ENCODE measurements at places on chromosomes 7 and 10.

GRCh38 chr10:30284865-30285594, 64.0 kb downstream of the MTPAP start:
- DNase-seq, result no peak

- no peak for DNase-seq
These were observed 11.8 kb downstream of the CCSER2 start for GRCh38 chr10:84340187-84340586.

DNA sequence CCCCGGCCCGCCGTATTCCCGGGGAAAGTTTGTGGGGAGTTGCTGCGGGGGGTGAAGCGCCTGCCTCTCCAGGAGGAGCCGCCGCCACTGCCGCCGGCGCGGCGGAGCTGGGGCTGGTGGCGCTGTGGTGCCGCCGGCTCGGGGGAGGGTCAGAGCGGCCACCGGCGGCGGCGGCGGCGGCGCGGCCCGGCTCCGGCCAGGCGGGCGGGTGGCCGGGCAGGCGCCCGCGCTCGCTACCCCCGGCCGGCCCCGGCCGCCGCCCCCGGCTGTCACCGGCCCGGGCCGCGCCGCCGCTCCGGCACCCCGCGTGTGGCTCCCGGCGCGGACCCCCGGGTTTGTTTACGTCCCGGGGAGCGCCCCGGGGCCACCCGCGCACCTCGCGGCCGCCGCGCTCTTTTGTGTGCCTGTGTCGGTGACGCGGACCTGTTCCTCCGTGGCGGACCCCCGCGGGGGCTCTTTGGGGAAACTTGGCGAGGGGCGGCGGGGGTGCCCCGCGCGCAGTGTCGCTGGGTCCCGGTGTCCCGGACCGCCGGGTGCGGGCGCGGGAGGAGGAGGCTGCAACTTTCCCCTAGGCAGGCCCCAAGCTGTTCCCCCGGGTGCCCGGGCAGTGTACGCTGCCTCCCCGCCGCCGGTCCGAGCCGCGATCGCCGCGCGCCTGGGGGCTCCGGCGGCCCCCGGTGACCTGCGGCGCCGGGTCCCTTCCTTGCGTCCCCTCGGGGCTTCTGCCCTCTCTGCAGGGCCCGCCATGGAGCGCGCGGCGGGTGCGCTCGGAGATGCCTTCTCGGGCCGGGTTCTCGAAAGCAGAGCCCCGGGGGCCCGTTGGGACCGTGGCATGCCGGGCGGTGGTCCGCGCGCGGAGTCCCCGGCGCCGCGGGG, 593 bp upstream of the CUX1 start:
- DNase-seq, result peak; percentile 5

GRCh38 chr7:107660381-107661080, at the start of gene SLC26A4:
Gene SLC26A4, plus strand, starts transcription at chr7:107660828. Its CDS starts 814 bp downstream, at chr7:107661642.
- no peak for DNase-seq

DNA sequence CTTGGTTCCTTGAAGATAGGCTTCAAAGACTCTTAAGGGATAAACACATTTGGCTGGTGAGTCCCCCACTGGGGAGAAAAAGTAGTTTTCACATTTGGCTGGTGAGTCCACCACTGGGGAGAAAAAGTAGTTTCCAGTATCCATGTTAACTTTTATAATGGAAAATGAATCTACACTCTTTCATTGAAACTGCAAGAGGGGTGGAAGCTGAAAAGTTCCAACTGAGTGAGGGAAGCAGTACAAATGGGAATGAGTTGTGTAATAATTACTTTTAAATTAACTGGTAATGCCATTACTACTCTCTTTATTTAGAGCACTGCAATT, 153.9 kb downstream of the MLLT10 start:
- DNase-seq, result no peak

DNA sequence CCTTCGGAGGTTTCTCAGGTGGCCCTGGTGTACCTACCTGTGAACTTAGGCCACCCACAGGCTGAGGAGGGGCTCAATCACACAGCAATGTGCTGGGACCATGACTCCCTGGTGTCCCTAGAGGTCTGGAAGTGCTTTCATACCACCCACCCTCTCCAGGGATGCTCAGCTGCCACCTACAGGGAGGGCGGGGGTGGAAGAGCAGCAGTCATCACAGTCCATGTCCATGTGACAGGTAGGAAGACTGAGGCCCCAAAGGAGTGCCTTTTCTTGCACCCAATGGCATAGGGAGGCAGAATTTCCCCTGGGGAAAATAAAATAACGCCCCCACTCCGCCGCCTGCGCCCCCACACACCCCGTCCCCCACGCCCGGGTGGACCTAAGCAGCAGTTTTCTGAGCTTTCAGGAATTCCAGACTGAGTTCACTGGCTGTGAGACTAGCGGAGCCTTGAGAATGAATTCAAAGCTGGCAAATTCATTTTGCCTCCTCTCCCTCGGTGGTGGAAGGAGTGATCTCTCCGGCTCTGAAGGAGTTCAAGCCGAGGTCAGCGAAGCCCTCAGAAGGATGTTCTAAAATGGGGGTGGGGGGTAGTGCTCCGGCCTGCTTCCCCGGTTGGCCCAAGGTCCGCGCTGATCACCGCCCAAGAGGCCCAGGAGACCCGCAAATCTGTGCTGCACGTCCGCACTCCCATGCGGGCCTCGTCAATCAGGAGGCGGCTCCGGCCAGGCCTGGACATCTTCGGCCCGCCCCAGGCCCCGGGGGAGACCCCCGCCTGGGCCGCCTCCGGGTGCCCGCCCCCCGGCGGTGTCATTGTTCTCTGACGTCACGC, 2.1 kb upstream of the ZMIZ1 start:
- DNase-seq, result no peak

DNA sequence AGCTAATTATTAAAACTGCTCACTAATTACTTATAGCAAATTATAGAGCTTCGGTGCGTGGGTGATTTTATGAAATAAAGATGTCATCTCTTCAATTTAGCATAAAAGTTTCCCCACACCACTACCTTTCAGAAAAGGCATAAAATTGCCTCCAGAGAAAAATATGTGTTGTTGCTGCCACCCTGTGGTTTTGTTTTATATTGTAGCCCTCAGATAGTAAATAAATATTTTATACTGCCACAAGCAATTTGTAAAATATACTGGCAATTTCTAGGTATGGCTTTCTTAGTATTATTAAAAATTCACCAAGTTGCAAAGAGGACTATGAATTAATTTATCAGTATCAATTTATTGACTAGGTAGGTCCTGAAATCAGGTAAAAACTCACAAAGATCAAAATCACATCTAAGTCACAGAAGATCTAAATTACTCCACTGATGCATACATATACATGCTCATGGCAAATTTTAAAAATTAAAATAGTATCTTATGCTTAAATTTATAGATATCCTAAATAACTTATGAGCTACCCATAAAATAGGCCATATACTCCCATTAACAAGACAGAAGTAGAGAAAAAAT, 26.5 kb downstream of the ASNS start:
- DNase-seq, result no peak

- no peak for DNase-seq
These were observed 279.4 kb upstream of the HABP2 start for GRCh38 chr10:113273181-113274163.

DNA sequence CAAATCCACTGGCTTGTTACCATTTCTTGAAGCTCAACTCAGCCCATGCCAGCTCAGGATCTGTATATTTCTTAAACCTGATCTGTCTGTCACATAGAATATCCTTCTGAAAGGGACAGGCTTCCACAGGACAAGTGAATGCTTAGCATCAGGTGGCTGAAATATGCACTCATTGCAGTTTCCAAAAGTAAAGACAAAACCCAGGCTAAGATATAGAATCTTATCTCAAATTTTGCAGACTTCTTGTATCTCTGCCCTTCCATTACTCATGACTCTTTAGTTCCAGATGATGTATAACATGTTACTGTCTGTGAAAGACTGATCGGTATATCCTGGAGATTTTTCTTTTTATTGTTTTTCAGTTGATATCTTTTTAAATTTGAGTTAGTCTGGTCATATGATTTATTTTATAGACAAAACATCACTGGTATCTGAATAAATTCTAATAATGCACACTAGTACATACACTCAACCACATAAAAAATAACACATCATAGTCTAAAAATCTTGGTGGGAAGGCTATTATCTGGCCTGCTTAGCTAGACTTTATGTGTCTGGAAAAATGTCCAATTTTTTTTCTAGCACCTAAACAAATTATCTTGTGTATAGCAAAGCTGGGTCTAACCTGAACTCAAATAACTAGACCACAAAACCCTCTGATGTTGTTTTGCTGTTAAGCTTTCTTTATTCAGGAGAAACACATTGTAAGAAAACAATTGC, 182.6 kb downstream of the ADAM12 start:
- DNase-seq, result no peak

DNA sequence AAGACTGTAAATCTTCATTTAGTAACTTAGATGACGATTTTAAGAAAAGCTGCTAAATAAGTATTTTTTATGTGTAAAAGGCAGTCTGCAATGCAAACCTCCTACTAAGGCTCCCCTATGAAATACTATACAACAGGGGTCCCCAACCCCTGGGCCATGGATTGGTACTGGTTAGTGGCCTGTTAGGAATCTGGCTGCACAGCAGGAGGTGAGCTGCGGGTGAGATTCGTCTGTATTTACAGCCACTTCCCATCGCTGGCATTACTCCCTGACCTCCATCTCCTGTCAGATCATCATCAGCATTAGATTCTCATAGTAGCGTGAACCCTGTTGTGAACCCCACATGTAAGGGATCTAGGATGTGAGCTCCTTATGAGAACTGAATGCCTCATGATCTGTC, 580.4 kb downstream of the MAGI2 start:
- DNase-seq, result no peak

- DNase-seq, result no peak
These were observed 1.5 kb upstream of the PARD3 start for GRCh38 chr10:34816501-34817002.

GRCh38 chr10:14146025-14146424, 184.7 kb downstream of the FRMD4A start:
- DNase-seq, result no peak

DNA sequence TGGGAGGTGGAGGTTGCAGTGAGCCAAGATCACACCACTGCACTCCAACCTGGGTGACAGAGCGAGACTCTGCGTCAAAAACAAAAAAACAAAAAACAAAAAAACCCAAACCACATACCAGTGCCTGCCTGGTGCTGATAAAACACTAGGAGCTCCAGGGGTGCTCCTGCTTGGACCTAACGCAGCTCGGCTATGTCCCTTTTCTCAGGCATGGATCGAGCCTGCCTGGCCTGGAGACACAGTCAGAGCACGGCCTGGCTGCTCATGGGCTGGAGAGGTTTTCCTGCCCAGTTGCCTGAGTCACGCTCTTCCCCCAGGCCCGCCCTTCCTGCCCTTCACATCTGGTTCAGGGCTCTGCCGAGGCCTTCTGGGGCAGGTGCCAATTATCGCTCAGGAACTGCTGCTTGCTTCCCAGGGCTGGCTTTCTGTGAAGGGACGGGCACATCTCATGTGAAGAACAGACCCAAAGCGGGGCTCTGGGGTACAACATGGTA, 12.6 kb upstream of the NPFFR1 start:
- DNase-seq, result no peak

Data from T-cell (primary cell).